ENCODE measurements at places on chromosomes 12 and 14. TPM values are rescaled to one million over a fixed set of nuclear protein-coding genes. Genes with fewer than 3 reads are reported as not detected.

Gene SLC5A8
- total RNA-seq: not detected

DNA sequence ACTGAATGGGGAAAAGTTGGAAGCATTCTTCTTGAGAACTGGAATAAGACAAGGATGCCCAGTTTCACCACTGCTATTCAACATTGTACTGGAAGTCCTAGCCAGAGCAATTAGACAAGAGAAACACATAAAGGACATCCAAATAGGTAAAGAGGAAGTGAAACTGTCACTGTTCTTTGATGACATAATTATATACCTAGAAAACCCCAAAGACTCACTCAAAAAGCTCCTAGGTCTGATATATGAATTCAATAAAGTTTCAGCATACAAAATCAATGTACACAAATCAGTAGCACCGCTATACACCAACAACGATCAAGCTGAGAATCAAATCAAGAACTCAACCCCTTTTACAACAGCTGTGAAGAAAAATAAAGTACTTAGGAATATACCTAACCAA, 157.3 kb upstream of the DDHD1 start:
- no peak overlapping the region for H3K4me3 ChIP-seq
- H3K4me1 ChIP-seq: peaks cover 23% of the 10 kb centered on the region
- no peak overlapping the region for H3K27ac ChIP-seq

Gene LRRC23
- total RNA-seq: 17.1 TPM

- H3K4me1 ChIP-seq: peaks cover 9% of the 10 kb centered on the region
- H3K27ac ChIP-seq: no peak within 1 kb of the TSS
- H3K4me3 ChIP-seq: no peak within 1 kb of the TSS
- no peaks in the 10 kb centered on the region for H3K27me3 ChIP-seq
- H3K36me3 ChIP-seq: no peaks in the 10 kb centered on the region
- DNase-seq: no peak
Measured at GRCh38 chr12:8612629-8613028, at the start of gene AICDA. AICDA (minus strand) TSS chr12:8612859; CDS start chr12:8612767, 92 bp downstream.

GRCh38 chr12:93173178-93173957, 204.4 kb upstream of the NUDT4 start:
- H3K27ac ChIP-seq: no peak overlapping the region
- H3K36me3 ChIP-seq: no peaks in the 10 kb centered on the region
- H3K4me3 ChIP-seq: no peak overlapping the region
- H3K27me3 ChIP-seq: no peaks in the 10 kb centered on the region
- no peak for DNase-seq

Gene PRMT5
- total RNA-seq: 77.4 TPM

- no peaks in the 10 kb centered on the region for H3K4me1 ChIP-seq
- no peaks in the 10 kb centered on the region for H3K36me3 ChIP-seq
- no peak overlapping the region for H3K4me3 ChIP-seq
- H3K27me3 ChIP-seq: no peaks in the 10 kb centered on the region
Measured at GRCh38 chr12:85688837-85689236, 147.4 kb downstream of the RASSF9 start.

Gene G2E3
- total RNA-seq: 10.3 TPM

DNA sequence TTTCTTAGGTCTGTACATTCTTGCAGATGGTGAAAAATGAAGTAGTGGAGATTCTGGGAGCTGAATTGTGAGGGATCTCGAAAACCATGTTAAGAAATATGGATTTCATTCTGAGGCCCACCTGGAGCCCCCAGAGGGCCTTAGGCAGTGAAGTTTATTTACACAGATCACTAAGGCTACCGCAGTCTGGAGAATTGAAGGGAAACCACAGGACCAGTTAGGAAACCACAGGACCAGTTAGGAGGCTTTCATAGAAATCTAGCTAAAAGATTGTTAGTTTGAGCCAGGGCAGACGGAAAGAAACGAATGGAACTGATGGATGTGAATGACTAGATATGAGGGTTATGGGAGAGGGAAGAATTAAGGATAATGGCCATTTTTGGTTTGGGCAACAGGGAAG, 7.2 kb downstream of the CBLN3 start:
- no peak overlapping the region for H3K27ac ChIP-seq
- H3K36me3 ChIP-seq: no peaks in the 10 kb centered on the region
- no peak overlapping the region for H3K4me3 ChIP-seq
- DNase-seq: no peak
- no peaks in the 10 kb centered on the region for H3K27me3 ChIP-seq

GRCh38 chr12:13130981-13131380, 27.5 kb upstream of the GSG1 start:
- H3K4me3 ChIP-seq: no peak overlapping the region
- no peaks in the 10 kb centered on the region for H3K36me3 ChIP-seq
- H3K27ac ChIP-seq: no peak overlapping the region

GRCh38 chr14:75264036-75264435, 14.6 kb upstream of the FOS start:
- peaks cover 41% of the 10 kb centered on the region for H3K4me1 ChIP-seq
- DNase-seq: no peak
- H3K4me3 ChIP-seq: no peak overlapping the region

- no peaks in the 10 kb centered on the region for H3K36me3 ChIP-seq
- no peaks in the 10 kb centered on the region for H3K4me1 ChIP-seq
- DNase-seq: no peak
- no peak overlapping the region for H3K4me3 ChIP-seq
- no peak overlapping the region for H3K27ac ChIP-seq
Measured at GRCh38 chr12:85781766-85782165, 54.4 kb downstream of the RASSF9 start.

Gene NOVA1
- 25.1 TPM for total RNA-seq
